ENCODE measurements at places on chromosomes 7 and 10.

DNA sequence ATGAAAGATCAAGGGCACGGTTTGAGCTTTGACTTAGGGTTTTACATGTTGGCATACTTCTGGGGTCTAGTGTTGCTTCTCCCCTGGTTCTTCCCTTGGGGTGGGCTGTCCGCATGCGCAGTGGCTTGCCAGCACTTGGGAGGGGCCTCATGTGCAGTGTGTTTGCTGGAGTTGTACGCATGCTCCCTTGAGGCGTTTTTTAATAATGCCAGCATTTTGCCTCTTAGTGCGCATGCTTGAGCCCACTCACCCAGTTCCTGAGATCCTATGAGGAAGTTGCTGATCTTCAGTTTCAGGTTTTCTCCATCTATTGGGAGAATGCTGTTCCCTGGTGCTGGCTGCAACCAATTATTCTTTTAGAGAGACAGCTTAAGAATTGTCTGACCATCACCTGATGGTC is 113.4 kb upstream of the GPR141 start:
- no peak for DNase-seq

GRCh38 chr7:29946428-29947186 is 43.0 kb downstream of the SCRN1 start:
- DNase-seq = no peak

- DNase-seq = no peak
Measured at GRCh38 chr7:5234852-5235831, 45.1 kb downstream of the WIPI2 start.

GRCh38 chr7:27782849-27783248 is 42.9 kb downstream of the TAX1BP1 start:
- DNase-seq = no peak

- DNase-seq = no peak
Measured at GRCh38 chr10:94066411-94066810, 72.7 kb downstream of the PLCE1 start.

GRCh38 chr7:152893801-152894294 is 134.3 kb downstream of the ACTR3B start:
- DNase-seq = no peak

DNA sequence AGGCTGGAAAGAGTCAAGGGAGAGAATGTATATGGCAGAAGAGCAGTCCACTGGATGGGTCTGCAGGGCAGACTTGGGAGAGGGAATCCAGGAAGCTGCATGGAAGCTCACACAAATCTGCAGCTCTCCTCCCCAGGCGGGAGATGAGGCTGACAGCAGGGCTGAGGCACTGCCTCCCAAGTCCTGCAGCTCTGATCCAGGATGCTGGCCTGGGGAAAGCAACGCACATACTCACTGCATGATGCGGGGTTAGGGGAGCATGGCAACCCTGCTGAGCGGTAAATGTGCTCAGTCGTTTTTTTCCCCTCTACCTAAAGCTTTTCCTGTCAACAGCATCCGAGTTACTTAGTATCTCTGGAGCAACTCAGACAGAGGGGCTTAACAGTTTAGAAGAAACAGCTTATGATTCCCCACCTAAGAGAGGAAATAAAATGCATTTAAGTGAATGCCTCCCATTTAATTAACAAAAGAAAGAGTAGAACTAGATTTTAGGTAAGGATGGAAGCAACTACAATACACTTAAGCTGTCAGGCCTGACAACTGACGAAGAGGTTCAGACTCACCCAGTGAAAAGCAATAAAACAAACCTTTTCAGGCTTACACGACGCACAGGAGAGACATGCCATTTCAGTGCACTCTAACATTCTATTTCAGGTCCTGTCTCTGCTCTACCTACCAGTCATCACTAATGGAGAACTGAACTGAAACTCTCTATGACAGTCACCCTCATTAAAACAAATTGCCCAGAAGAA is 37.0 kb downstream of the CHCHD3 start:
- no peak for DNase-seq

GRCh38 chr10:78547397-78547796 is 513.7 kb downstream of the RPS24 start:
- DNase-seq = no peak

GRCh38 chr10:87846023-87846422 is 17.3 kb downstream of the KLLN start:
- DNase-seq = no peak

GRCh38 chr7:142940966-142941535 is 1.8 kb downstream of the LLCFC1 start:
- no peak for DNase-seq

DNA sequence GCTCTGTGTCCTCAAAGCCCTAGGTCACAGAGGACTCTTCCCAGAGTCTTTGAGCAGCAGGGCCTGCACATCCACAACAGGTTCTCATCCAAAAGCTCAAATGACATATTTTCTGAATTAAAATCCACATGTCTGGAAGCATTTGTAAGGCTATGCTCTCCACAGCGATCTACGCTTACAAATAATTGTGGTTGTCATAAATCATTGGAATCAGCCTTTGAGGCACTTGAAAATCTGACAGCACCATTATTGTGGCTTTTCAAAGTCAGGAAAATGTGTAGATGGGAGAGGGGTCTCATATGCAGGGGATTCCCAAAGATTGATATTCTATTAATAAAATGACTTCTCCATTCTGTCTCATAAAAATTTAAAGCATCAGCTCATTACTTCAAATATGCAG is 16.3 kb downstream of the GPR26 start:
- DNase-seq = no peak

- DNase-seq = no peak
Measured at GRCh38 chr10:68010426-68010940, 64.6 kb downstream of the HERC4 start.

- no peak for DNase-seq
Measured at GRCh38 chr7:3217166-3217565, 83.9 kb upstream of the SDK1 start.

GRCh38 chr7:116526897-116527296 is 2.1 kb downstream of the CAV1 start:
- no peak for DNase-seq

GRCh38 chr10:49600046-49600445 is 10.1 kb upstream of the SLC18A3 start:
- DNase-seq = no peak

- DNase-seq = no peak
Measured at GRCh38 chr10:29663718-29664117, 28.9 kb upstream of the SVIL start.

- no peak for DNase-seq
Measured at GRCh38 chr7:121494516-121494915, 98.4 kb upstream of the FAM3C start.

- DNase-seq = no peak
Measured at GRCh38 chr10:20100171-20100570, 283.9 kb downstream of the PLXDC2 start.

DNA sequence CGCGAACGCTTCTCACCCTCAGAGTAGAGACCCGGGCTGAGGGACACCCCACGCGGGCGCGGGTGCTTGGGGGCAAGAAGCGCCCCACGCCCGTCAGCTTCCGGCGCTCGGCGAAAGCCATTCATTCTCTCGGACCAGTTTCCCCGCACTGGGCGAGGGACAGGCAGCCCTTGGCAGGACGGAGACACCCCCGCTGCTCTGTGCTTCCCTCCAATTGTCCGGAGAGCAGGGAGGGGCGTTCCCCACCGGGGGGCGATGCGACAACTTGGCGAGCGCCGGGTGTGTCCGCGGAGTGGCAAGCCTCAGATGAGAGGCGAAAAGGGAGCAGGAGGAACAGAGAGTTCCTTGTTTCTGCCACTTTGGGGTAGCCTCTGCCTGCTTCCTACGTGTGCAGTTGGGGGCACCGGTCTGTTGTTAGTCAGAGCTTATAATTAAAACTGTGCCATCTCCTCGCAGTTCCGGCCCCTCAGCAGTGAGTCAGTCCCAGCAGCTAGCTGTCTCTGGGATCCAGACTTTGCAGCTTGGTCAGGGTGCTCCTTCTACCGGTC is 1.7 kb downstream of the GPR158 start:
- DNase-seq = no peak

DNA sequence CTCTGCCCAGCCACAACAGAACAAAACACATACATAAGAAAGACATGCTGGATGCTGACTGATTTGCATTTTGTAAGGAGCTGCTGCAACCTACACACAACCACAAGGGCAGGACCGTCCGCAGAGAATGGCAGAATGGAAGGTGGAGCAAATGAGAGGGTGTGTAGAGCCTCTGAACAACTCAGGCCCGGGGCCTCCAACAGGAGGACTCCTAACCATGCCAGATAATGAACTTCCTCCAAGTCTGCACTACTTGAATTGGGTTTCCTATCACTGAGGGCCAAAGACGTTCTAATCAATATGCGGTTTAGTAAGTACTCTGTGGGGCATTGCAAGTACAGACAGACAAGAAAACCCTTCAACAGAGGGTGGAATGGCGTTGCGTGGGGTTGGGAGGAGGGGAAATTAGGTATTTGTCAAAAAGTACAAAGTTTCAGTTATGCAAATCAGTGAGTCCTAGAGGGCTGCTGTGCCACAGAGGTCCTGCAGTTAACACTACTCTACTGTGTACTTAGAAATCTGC is 14.6 kb downstream of the VOPP1 start:
- DNase-seq = no peak

- no peak for DNase-seq
Measured at GRCh38 chr10:48938281-48938680, 1.4 kb downstream of the LRRC18 start.

- no peak for DNase-seq
Measured at GRCh38 chr7:115840702-115841101, 189.9 kb downstream of the TFEC start.

DNA sequence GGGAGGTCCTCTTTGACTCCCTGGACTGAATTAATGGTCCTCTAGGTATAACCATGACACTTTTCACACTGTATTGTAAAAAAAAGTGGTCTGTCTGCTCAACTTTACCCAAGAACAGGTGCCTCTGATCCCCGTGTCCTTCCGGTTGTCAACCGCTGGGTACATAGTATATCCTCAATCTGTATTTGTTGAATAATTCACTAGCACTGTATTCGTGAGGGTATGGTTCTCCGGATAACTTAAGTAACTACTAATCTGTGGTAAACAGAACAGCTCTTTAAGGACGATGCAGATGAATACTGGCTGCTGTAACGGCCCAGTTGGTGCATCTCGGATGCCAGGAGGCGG is 472 bp upstream of the ADAM22 start:
- DNase-seq = no peak

DNA sequence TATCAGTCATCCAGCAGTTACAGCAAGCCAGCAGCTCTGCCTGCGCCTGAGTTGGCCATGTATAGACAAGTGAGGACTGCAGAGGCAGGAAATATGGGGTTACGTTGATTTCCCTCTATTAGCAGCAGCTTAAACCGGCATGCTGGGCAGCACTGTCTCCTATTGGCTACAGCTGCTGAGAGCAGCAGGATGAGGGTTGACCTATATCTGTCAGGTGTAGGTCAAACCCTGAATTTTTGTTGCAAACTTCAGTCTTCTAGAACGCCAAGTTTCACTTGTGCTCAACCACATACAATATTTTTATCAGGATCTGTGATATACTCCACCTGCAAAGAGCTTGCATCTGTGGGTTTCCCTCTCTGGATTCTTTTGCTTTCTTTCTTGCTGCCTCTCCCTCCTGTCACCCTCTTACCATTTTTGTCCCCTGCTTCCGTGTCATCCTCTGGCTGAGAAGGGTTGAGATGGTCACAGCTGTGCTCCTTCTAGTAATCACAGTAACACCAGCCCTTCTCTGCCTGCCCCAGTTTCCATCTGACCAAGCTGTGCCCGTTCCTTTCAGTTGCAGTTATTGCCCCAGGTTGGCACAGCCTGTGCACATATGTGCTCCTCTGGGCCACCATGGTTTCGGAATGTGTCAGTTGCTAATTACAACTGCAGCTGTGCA is 23.8 kb upstream of the GLCCI1 start:
- no peak for DNase-seq

- DNase-seq = no peak
Measured at GRCh38 chr7:15399441-15399840, 162.4 kb downstream of the AGMO start.

DNA sequence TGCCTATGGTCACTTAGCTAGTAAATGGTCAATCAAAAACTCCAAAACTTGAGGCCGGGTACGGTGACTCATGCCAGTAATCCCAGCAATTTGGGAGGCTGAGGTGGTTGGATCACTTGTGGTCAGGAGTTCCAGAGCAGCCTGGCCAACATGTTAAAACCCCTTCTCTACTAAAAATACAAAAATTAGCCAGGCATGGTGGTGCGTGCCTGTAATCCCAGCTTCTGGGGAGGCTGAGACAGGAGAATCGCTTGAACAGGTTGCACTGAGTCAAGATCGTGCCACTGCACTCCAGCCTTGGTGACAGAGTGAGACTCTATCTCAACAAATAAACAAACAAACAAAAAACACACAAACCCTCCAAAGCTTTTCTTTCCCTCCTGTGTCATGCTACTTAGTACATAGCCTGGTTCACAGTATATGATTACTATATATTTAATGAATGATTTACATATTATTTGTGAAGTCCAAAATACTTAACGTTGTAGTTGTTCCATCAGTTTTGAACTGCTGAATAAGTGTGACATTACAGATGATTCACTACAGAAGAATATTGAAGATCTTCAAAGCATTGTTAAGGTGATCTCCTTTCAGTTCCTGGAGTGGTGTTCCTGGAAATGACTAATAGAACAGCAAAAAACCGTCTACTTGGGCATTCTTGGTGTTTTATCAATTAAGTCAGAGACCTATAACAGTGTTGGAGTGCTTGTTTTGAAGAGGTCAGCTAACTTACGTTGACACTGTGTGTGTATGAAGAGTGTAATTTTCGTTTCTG is 72.9 kb downstream of the ADK start:
- DNase-seq = no peak

GRCh38 chr10:110977662-110978061 is 58.3 kb downstream of the SHOC2 start:
- DNase-seq = no peak

GRCh38 chr7:42017349-42017986 is 219.5 kb downstream of the GLI3 start:
- DNase-seq = no peak

- DNase-seq = no peak
Measured at GRCh38 chr10:92916433-92916832, 68.1 kb downstream of the EXOC6 start.

DNA sequence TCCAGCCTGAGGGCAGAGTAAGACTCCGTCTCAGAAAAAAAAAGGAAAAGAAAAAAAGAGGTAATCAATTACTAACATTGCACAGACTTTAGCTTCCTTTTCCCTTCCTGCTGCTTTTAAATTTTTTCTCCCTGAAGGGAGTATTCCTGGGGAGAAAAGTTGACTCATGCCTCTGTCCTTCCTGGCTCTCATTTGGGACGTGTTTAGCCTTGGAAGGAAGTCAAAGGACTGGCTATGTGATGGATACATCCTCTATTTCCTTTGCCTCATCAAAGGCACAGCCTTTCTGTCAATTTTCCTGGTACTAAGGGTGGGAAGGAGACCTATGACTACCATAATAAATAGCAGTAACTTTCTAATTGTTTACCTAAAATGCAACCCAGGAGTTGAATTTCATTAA is 77.6 kb downstream of the ITGA8 start:
- DNase-seq = no peak

- DNase-seq = no peak
Measured at GRCh38 chr10:126639084-126639483, 31.4 kb downstream of the C10orf90 start.

DNA sequence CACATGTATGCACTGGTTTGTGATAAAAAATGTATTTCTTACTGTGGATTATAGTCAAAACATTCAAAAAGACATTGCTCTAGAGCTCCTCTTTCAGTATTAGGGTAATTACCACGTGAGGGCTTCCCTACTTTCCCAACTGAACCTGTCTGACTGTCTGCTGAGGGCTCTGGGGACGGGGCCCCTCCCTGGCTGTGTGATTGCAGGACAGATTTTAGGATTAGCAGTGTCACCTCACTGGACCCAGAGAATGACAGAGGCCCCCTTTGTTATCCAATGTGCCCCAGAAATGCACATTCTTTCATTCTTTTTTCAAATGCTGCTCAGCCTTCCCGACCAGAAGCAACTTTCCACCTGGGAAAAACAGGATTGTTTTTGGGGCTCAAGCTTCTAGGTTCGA is 43.6 kb upstream of the MXI1 start:
- DNase-seq = no peak

Measured in NCI-H1930 (cell line).